ENCODE measurements at places on chromosomes 5 and 9.

DNA sequence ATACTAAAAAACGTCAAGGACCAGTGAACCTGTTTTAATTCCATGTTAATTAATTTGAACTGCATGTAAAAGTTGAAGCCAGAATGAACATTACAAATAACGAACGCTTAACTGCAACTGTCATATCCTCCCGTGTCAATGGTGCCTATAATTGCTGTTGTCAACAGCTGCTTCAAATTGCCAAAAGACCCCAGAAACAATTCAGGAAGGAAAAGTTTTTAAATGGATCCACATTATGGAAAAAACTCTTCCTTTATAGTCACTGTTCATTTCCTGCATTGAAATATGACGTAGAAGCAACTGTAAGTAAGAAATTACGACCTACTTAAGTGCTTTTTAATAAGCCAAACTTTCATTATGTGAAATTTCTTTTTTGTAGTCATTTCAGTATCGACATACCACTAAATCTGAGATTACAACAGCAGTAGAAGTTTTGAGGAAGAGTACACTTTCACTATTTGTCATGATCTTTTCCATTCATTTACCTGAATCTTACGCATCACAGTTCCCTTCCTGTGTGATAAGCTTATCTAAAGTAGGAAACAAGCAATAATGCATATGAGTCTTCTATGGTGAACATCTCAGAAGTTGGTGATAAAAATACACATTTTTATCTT, 37.8 kb downstream of the MEF2C start:
- DNase-seq, result no peak

GRCh38 chr5:74232276-74232675, 408.3 kb downstream of the ENC1 start:
- no peak for DNase-seq

- DNase-seq, result no peak
Observed at GRCh38 chr9:113989017-113989713, 88.9 kb downstream of the AMBP start.

- DNase-seq, result no peak
Observed at GRCh38 chr9:121494192-121494591, 5.5 kb downstream of the GGTA1 start.

GRCh38 chr9:93942161-93942560, 13.0 kb downstream of the BARX1 start:
- DNase-seq, result no peak

DNA sequence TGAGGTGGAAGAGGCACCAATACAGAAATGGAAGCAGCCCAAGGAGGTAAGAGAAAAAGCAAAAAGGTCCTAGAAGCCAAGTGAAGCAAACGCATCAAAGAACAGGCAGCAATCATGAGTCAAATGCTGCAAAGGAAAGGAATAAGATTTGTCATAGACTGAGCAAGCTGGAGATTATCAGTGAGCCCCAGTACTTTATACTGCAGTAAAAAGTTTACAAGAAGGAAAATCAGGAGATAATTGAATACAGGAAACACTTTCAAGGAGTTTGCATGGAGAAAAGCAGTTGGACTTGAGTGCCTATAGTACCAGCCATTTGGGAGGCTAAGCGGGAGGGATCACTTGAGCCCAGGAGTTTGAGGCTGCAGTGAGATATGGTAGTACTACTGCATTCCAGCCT, 7.2 kb upstream of the HAVCR1 start:
- DNase-seq, result no peak

DNA sequence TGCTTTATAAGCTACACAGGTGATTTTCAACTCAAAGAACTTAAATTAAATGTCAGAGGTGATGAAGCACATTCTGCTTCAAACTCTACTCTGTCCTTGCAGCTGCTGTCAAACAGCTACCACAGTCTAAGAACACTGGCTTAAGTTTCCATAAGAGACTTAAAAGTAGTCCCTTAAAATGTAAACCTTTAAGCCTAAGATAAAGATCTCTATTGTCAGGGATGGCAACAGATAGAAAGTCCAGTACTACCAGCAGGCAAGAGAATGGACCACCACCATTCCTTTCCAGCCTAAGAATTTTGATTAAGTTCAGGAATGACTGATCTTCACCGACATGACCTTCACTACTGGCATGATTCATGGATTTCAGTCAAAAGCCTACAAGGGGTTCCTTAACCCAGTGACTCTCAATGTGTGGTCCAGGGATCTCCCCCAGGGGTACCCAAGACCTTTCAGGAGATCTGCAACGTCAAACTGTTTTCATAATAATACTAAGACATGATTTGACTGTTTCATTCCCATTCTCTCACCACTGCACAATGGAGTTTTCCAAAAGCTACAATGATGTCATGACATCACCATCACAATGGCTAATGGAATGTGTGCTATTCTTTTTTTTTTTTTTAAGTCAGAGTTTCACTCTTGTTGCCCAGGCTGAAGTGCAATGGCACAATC, 41.1 kb upstream of the PLPP6 start:
- DNase-seq, result no peak

GRCh38 chr5:10611290-10611689, 47.4 kb downstream of the ANKRD33B start:
- DNase-seq, result no peak

GRCh38 chr5:98735806-98736507, 37.5 kb upstream of the RGMB start:
- no peak for DNase-seq

- no peak for DNase-seq
Observed at GRCh38 chr9:18786911-18787650, 245.9 kb downstream of the SAXO1 start.

- DNase-seq, result no peak
Observed at GRCh38 chr5:153067869-153068268, 422.6 kb upstream of the GRIA1 start.

GRCh38 chr9:69171049-69171448, 3.0 kb upstream of the TJP2 start:
- DNase-seq, result no peak

DNA sequence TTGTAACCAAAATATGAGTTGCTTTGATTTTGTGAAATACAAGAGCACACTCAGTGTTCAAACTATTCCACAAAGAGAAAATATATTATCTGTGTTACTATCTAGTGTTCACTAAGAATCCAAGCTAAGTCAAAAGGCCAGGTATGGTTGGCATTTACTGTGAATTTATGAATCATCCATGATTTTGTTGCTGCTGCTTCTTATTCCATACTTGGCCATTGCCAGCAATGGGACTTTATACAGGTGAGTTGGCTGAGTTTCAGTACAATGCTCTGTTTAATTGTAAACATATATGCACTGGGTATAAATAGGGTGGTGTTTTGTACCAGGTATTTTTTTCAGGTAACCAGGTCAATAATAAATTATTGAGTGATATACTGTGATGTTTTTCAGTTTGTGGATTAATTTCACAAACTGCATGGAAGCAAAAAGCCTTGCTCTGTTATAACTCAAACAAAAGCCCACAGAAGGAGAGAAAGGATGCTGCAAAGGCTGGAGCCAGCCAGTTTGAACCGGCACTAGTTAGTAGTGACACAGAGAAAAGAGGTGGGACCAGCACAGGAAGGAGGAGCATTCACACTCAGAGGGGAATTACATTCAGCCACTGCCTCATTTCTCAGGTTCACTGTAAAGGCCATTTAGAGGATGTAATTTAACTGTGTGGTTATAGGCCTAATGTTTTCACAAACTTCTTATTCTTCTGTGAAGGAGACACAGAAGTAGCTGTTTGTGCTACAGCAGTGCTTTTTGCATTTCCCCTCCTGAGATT, 381.8 kb downstream of the ADGRV1 start:
- DNase-seq, result no peak

DNA sequence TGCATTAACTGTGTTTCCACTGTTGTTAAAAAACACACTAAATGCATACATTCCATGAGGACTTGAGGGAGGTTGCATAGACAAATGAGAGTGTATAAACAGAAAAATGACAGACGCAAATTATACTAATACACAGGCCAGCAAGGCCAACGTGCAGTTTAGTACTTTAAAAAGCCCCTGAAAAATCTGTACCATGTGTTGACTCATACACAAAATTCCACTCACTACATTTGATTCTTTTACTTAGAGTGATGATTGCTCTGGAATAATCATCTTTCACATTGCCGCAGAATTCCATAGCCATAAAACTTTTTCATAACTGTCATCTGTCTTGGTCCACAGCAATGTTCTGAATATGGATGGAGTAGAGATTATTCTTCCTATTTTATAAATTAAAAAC, 215.7 kb downstream of the FAM114A2 start:
- no peak for DNase-seq

DNA sequence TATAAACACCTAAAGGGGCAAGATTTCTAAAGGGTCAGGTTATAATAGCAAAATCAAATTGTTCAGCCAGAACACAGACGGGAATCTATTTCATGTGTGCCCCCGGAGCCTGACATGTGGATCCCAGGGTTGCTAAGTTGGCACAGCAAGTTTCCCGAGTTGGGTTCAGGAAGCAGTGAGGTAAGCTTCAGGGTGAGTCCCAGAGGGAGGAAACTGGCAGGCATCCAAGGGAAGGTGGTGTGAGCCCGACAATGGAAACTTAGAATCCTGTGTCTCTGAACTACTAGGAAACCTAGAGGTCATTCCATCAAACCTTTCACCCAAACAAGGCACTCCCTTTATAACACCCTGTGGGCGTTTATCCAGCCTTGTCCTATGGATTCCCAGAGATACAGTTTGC, 98.4 kb downstream of the ADRB2 start:
- no peak for DNase-seq

DNA sequence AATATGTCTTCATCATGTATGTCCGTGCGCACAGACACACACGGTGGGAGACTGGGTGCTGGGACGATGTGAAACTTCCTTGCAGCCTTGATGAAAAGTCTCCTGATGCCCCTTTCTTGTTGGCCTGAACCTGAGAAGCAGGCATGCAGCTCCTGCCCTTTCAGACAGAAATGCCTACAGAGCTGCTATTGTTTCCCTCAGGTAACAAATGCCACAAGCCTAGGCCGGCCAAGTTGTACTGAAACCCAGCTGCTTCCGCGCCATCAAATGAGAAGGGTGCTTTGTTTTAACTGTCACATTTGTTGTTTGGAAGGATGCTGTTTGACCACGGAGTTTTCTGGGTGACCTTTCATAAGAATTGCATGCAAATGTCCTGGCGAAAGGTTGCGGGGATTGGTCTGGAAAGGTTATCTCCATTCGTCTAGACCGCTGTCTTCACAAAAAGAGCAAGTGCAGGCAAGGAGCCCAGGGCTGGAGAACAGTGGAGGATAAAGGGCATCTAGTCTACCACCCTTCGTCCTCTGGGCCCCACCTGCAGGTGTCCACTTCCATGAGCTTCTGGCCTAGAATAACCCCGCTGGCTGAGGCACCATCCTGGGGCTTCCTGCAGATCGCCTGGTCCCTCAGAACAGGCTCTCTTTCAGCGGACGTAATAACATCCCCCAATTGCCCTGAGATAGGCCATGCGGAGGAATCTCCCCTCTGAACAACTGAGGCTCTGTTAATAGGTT, 197.2 kb downstream of the SEMA6A start:
- DNase-seq, result no peak

GRCh38 chr5:94407023-94407422, 211.4 kb downstream of the KIAA0825 start:
- DNase-seq, result no peak

GRCh38 chr5:159503236-159503635, 172.9 kb upstream of the IL12B start:
- no peak for DNase-seq

GRCh38 chr5:1500411-1501091, 23.2 kb downstream of the LPCAT1 start:
- DNase-seq, result no peak

DNA sequence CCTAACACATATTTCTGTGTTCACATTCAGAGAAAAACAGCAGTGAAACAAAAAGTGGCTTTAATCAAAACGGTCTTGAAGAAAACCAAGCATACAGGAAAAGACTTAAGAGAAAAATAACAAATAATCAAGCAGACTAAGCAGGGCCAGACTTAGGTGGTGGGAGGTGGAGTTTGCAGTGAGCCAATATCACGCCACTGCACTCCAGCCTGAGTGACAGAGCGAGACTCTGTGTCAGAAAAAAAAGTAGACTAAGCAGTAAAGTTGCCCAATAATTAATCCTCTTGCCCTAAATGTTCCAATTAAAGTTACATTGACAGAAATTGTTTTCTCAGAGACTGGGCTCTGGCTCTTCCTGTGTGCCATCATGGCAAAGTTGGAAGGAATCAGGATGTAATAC, 26.6 kb upstream of the GLDC start:
- no peak for DNase-seq

- DNase-seq, result no peak
Observed at GRCh38 chr5:178069909-178070308, 43.4 kb upstream of the N4BP3 start.

- no peak for DNase-seq
Observed at GRCh38 chr5:131005963-131006684, 158.9 kb downstream of the HINT1 start.

- no peak for DNase-seq
Observed at GRCh38 chr5:89279391-89280036, 396.5 kb upstream of the MEF2C start.

All from brain pericyte (primary cell).